ENCODE measurements at places on chromosomes 7 and 10.
A peak's percentile ranks its signal among the peaks of the same experiment; 100 is the strongest.

DNA sequence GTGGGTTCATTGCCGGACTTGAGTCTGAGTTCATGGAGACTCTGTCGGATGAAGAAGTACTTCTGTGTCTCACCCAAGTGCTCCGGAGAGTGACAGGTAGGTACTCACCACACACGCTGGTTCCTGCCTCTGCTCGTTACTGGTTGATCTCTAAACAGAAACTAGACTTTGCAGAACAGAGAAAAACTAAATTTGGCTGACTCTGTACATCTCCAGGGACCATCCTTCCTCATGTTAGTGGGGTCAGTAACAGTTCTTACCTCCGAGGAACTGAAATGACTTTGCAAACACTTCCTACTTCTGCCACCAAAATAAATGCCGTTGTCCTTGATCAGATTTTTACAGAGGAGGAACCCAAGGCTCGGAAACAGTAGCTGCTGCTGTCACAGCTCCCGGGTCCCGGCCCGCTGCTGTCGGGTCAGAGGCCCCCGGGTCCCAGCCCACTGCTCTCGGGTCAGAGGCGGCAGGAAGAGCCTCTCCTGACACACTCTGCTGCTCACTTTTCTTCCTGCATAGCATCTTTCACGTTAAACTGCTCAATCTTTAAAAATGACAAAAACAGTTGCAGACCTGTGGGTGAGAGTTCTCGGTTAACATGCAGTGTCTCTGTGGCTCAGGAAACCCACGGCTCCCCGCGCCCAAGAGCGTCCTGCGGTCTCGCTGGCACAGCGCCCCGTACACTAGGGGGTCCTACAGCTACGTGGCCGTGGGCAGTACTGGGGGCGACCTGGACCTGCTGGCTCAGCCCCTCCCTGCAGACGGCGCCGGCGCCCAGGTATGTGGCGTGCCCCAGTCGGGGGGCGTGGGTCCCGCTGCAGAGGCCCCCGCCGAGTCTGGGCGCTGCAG, 4.8 kb upstream of the MTG1 start:
- peak; percentile 50 for DNase-seq

DNA sequence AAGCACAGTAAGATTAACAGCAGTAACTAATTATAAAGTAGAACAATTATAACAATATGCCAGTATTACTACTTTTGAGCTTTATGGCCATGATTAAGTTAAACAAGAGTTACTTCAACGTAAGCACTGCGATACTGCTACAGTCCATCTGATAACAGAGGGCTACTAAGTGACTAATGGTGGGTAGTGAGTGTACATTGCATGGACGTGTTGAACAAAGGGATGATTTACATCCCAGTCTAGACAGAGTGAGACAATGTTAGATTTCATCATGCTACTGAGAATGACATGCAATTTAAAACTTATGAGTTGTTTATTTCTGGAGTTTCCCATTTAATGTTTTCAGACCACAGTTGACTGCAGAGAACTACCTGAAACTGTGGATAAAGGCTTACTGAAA, 45.6 kb downstream of the TPST1 start:
- no peak for DNase-seq

GRCh38 chr10:12670004-12670403, 320.7 kb downstream of the CAMK1D start:
- no peak for DNase-seq

DNA sequence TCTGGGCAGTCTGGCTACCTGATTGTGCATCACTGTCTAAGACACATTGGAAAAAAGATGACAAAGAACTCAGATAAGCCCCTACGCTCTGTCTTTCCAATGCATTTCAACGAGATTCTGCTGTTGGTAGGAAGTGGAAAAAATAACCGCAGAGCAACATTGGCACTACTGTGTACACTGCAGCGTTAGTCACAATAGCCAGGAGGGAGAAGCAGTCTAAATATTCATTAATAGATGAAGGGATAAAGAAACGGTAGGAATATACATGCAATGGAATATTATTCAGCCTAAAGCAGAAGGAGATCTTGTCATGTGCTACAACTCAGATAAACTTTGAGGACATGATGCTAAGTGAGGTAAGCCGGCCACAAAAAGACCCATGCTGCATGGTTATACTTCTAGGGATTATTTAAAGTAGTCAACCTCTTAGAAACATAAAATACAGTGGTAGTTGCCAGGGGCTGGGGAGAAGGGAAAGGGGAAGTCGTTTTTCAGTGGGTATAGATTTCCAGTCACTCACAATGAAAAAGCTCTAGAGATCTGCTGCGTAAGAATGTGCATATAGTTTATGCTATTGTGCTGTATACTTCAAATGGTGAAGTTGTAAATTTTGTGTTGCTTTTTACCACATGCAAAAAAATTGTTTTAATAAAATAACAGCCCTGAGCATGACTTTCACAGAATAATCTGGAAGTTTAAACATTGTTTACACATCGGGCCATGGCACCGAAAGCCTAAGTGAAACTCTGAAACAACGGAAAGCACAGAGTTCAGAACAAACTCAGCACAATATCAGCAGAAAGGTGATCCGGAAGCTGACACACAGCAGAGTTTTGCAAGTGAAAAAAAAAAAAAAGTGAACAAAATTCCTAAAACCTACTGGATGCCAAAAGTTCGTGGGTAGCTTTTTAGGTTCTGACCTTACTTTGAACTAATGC, 40.1 kb downstream of the ELMO1 start:
- DNase-seq = no peak

GRCh38 chr10:131032329-131033165, 279.0 kb downstream of the TCERG1L start:
- DNase-seq = no peak

GRCh38 chr10:100615241-100615640, 79.5 kb downstream of the HIF1AN start:
- no peak for DNase-seq

DNA sequence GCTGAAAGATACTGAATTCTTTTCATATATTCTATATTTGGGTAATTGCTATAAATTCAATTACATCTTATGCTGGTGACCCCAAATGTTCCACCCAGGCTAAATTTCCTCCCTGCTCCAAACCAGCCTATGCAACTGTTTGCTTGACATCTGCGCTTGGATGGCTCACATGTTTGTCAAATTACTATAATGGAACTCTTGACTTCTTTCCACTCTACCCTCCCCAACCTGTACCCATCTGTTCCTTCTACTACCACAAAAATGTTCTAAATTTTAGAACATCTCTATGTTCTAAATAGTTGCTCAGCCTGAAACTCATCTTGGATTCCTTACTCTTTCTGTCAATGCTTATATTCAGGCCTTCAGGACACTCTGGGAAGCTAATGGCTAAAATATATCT, 249.9 kb upstream of the SMIM30 start:
- DNase-seq = no peak

- no peak for DNase-seq
These were observed 27.7 kb downstream of the PPP2R2D start for GRCh38 chr10:131928248-131929095.

DNA sequence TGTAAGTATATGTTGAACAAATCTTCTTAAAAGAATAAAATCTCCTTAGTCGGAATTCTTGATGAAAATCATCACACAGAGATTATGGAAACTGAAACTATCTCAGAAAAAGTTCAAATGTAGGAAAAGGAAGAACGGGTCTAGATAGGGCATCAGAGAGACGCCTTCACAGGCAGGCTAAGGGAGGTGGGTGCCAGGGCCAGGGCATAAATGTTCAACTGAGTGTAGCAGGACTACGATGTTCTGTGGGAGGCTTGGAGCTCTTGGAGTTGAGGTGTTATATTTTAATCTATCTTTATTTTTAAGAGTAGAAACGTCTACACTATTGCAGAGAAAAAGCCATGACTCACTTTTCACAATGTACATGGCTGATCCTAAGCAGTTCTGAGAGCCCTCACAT, 101.2 kb downstream of the RSU1 start:
- DNase-seq = no peak

- DNase-seq = no peak
These were observed 110.0 kb downstream of the SPAG6 start for GRCh38 chr10:22455068-22455857.

DNA sequence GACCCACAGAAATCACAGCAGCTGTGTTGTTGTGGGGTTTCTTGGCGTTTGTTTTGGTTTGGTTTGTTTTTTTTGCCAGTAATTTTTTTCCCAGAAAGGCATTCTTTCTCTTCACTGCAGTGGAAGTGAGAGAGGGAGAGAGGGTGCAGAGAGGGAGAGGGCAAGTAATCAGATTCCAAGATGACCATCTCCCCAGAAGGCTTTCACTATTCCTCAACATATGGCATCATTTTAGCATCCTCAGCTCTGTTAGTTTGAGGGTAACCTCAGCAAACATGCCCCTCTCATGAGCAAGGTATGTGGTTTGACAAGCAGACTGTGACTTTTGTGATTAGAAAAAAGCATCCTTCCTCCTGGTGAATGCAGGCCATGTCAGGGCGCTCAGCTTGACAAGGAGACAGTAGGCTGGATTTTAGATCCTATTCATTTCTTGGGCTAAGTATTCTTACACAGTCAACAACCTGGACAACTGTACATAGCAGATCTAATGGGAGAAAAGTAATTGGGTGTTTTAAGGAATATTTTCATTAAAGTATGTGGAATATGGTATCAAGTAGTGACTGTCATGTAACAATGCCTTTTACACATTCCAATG, 86.3 kb upstream of the PIK3CG start:
- DNase-seq = no peak

- DNase-seq = no peak
These were observed 24.3 kb downstream of the NUP42 start for GRCh38 chr7:23205909-23206767.

GRCh38 chr7:111911166-111911961, 294.8 kb downstream of the DOCK4 start:
- DNase-seq = no peak

Measured in SIG-M5 (cell line).